ENCODE measurements at places on chromosomes 6 and 20.

DNA sequence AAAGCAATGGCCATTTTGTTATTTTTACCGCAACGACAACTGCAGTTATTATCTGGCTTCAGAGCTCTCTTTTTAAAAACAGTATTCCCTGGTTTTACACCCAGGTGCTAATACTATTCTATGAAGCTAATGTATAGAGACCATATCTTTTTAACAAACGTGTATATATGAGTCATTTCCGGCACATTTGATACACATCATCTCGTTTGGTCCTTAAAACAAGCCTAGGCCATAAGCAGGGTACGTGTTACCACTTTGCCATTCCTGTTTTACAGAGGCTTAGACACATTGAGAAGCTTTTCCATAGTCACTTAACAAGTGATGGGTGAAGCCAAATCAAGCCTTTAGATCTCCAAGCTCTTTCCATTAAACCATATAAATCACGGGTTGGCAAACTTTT, 5.5 kb downstream of the TRAF3IP2 start:
- no peak for DNase-seq

GRCh38 chr6:90406142-90406794, 109.6 kb upstream of the BACH2 start:
- DNase-seq = no peak

- no peak for DNase-seq
Measured at GRCh38 chr20:60420676-60421229, 462.5 kb downstream of the CDH26 start.

GRCh38 chr20:53282217-53282955, 310.2 kb downstream of the TSHZ2 start:
- DNase-seq = no peak

DNA sequence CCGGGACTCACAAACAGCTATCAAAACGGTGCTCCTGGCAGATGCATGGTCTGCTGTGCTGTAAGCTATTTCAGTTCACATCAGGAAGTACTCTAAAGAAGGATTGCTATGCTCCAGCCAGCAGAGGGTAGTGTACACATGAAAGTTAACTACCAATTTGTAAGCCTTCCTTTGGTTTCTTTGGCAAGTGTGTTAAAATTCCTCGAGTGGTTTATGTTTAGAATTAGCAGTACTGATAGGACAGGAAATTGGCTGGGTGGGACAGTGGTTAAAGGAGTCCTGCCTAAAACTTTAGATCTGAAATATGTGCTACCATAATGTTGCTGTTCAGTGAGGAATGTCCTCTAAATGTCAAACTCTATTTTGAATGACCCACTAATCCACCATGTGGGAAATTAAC, 47.4 kb downstream of the TRMT11 start:
- DNase-seq = peak; percentile 34
